ENCODE measurements at places on chromosomes 3 and 15.

GRCh38 chr3:15923640-15924405 lies 126.0 kb upstream of the ANKRD28 start:
- DNase-seq: no peak

GRCh38 chr15:100592898-100593297 lies 9.1 kb downstream of the LINS1 start:
- no peak for DNase-seq

DNA sequence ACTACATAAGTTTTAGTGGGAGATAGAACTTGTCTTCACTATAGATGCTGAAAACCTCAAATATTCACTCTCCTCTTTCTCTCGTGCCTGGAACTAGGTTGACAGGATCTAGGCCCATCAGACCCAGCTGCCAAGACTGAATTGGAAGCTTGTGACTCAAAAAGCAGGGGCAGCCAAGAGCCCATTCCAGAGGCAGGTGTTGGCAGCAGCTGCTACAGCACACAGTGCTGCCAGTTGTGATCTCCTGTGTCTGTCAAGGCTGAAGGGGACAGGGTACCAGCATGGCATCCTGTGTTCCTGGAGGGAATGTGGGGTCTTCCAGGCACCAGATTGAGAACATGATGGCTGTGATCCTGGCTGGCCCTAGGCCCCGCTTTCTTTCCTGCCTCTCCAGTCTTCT lies 92.5 kb upstream of the MB21D2 start:
- DNase-seq: no peak

DNA sequence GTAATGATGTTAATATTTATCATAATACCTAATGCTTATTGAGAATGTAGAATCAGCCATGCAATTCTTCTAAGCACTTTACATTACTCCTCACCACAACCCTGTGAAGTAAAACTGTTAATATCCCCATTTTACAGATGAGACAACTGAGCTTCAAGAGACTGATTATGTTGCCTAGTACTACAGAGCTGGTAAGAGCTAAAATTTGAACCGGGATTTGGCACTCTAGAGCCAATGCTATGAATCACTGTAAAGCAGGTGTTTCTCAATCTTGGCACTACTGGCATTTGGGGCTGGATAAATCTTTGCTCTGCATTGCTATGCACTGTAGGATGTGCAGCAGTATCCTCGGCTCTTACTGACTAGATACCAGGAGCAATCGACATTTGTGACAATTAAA lies 367.7 kb downstream of the MAGI1 start:
- DNase-seq: no peak

- DNase-seq: no peak
Observed at GRCh38 chr3:47622671-47623461, 44.2 kb upstream of the CSPG5 start.

GRCh38 chr3:69872783-69873378 lies 126.7 kb upstream of the SAMMSON start:
- DNase-seq: no peak

All from activated naive CD8-positive, alpha-beta T cell treated with anti-CD3 and anti-CD28 coated beads, Interleukin-2, amount 50 U/mL, for 16 hours (primary cell).